Endodermal cell (in vitro differentiated cells): ENCODE measurements at places on chromosomes 2 and 18. TPM values are rescaled to one million over a fixed set of nuclear protein-coding genes. Genes with fewer than 3 reads are reported as not detected.

Gene TMEM247
- not detected in 3 replicates for total RNA-seq

Gene CYP1B1
- total RNA-seq = 6.3 to 9.4 TPM (median 9.4 TPM) in 3 replicates

- H3K27me3 ChIP-seq = no peaks in the 10 kb centered on the region
- no peak overlapping the region for H3K27ac ChIP-seq
- no peaks in the 10 kb centered on the region for H3K36me3 ChIP-seq
Observed at GRCh38 chr18:33901894-33902512, 322.7 kb downstream of the NOL4 start.

DNA sequence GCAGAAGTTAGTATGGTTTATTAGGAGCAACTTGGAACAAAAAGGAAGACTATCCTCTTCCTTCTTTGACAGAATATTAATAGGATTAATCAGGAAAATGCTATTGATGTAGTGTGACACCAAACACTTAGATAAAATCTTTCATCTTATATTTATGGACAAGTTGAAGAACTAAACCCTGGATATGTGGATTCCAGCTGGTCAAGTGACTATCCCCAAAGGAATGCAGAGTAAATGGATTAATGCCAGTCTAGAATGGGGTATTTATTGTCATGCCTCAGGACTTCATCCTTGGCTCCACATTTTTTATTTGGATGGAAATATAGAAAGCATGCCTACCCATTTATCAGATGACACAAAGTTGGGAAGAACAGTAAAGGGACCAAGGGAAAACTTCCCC lies 124.0 kb upstream of the TTC39C start:
- no peaks in the 10 kb centered on the region for H3K4me1 ChIP-seq
- H3K36me3 ChIP-seq = no peaks in the 10 kb centered on the region
- no peak overlapping the region for H3K27ac ChIP-seq
- DNase-seq = no peak

GRCh38 chr18:389658-390357 lies 110.7 kb downstream of the COLEC12 start:
- no peak overlapping the region for H3K27ac ChIP-seq
- DNase-seq = peak; percentile 61
- no peak overlapping the region for H3K4me3 ChIP-seq
- H3K27me3 ChIP-seq = no peaks in the 10 kb centered on the region
- peaks cover 42% of the 10 kb centered on the region for H3K36me3 ChIP-seq

DNA sequence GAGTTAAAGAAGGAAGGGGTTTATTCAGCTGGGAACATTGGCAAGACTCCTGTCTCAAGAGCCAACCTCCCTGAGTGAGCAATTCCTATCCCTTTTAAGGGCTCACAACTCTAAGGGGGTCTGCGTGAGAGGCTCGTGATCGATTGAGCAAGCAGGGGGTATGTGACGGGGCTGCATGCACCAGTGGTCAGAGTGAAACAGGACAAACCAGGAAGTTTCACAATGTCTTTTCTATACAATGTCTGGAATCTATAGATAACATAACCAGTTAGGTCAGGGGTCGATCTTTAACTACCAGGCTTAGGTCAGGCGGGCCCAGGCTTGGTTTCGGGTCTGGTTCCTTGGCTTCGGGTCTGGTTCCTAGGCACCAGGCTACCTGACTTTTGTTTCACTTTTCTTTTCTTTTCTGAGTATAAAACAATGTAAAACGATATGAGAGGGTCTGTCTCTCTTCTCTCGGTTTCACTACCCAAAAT lies 30.1 kb upstream of the LIPG start:
- H3K36me3 ChIP-seq = no peaks in the 10 kb centered on the region
- peak; percentile 15 for DNase-seq
- H3K4me1 ChIP-seq = peaks cover 14% of the 10 kb centered on the region

DNA sequence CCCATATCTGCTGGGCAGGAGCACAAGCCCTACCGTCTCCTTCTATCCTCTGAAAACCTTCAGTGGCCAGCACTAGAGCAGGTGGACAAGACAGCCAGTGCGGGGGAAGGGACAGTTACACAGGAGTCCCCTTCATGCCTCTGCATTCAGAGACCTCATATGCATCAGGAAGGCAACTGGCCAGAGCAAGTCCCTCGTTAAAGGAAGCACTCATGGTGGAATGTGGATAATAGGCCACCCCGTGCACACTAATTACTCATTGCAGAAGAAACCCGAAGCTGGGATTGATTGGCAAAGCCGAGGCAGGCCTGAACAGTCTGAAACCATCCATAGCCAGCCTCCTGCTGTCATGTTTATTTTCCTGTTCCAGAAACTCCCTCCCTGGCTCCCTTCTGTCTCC lies 11.2 kb downstream of the KIAA2012 start:
- no peaks in the 10 kb centered on the region for H3K36me3 ChIP-seq
- no peak overlapping the region for H3K27ac ChIP-seq
- H3K4me1 ChIP-seq = no peaks in the 10 kb centered on the region
- H3K4me3 ChIP-seq = no peak overlapping the region

DNA sequence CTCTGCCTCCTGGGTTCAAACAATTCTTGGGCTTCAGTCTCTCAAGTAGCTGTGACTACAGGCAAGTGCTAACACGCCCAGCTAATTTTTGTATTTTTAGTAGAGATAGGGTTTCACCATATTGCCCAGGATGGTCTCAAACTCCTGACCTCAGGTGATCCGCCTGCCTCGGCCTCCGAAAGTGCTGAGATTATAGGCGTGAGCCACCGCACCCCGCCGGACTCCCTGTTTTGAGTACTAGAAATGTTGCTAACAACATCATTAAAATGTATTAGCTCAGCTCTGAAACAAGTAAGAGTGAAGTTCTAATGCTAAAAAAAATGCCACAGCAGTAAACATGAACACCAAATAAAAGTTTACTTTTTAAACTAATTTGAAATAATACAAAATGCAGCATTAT lies 937.7 kb downstream of the CPS1 start:
- no peak overlapping the region for H3K27ac ChIP-seq
- H3K36me3 ChIP-seq = no peaks in the 10 kb centered on the region
- H3K27me3 ChIP-seq = no peaks in the 10 kb centered on the region
- DNase-seq = no peak

- H3K4me3 ChIP-seq = no peak overlapping the region
- H3K4me1 ChIP-seq = no peaks in the 10 kb centered on the region
- H3K27ac ChIP-seq = no peak overlapping the region
- DNase-seq = no peak
- no peaks in the 10 kb centered on the region for H3K36me3 ChIP-seq
Observed at GRCh38 chr2:205948496-205948837, 137.5 kb downstream of the INO80D start.
